ENCODE measurements at places on chromosomes 3 and 15.

GRCh38 chr3:177035676-177036075, 161.6 kb downstream of the TBL1XR1 start:
- no peak for DNase-seq

DNA sequence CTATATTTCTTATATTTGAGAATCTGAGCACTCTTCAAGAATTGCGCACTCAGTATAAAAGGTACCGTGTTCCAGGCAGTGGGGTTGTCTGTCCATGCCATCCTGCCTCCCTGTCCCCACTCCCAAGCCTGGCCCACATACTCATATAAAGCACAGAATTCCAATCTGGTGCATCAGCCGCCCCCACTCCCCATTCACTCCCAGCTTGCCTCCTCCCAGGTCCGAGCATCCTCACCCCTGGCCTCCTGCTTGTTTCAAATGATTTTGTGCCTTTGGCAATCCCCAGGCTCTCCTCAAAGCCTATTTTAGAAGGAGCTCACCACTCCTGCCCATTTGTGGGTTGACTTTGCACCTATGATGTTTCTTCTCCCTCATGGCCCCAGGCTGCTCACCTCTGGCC, 22.2 kb upstream of the IGF1R start:
- no peak for DNase-seq

- DNase-seq = no peak
These were observed 15.9 kb upstream of the SMAD3 start for GRCh38 chr15:67049351-67050044.

DNA sequence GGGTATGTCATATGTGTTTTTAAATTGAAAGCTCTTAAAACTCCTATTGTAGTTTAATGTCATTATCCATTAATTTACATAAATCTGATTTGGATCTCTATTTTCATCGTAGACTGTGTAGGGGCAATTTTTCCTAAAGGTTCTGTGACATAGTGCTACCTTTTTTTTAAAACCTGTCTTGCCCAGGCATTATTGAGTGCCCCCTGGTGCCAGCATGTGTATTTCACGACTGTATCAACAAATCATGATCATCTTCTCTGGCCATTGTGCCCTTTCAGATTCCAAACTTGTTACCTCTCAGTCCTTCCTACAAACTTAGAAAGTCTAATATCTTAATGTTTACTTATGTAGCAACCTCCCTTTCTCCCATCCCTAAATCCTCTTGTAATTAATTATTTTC, 97.2 kb upstream of the FLNB start:
- DNase-seq = peak; percentile 9

- no peak for DNase-seq
These were observed 287.6 kb downstream of the DIPK2A start for GRCh38 chr3:144259267-144259666.

GRCh38 chr3:127731546-127732289, 59.0 kb downstream of the ABTB1 start:
- DNase-seq = no peak

GRCh38 chr3:106282943-106283342, 414.1 kb upstream of the CBLB start:
- DNase-seq = no peak

GRCh38 chr3:123883701-123884202, 380 bp downstream of the MYLK start:
- no peak for DNase-seq

DNA sequence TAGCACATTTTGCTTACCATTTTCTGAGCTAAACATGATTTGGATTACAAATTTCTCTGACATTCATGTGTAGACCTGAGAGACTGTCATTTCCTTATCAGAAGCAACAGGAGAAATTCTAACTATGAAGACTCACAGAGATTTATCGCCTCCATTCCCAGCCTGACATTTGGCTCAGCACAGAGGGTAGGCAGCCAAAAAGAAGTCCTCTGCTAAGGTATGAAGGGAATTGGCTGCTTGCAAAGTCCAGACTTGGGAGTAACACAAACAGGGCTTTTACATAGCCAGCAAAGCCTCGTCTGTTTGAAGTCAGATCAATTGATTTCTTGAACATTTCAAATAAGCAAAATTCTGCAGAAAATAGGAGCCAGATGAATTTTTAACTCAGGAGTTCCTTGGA, 57.0 kb upstream of the CMSS1 start:
- no peak for DNase-seq

DNA sequence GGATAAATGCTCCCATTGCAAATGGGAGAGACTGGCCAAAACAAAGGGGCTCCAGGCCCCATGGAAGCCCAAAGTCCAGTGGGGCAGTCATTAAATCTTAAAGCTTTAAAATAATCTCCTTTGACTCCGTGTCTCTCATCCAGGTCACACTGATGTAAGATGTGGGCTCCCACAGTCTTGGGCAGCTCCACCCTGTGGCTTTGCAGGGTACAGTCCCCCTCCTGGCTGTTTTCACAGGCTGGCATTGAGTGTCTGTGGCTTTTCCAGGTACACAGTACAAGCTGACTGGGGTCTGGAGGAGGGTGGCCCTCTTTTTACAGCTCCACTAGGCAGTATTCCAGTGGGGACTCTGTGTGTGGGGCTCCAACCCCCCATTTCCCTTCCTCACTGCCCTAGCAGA, 45.9 kb downstream of the NIPA2 start:
- no peak for DNase-seq

GRCh38 chr3:56975567-56975966, 84.9 kb upstream of the SPATA12 start:
- DNase-seq = no peak

- DNase-seq = peak; percentile 58
These were observed 74.6 kb upstream of the LEKR1 start for GRCh38 chr3:156751461-156752025.

DNA sequence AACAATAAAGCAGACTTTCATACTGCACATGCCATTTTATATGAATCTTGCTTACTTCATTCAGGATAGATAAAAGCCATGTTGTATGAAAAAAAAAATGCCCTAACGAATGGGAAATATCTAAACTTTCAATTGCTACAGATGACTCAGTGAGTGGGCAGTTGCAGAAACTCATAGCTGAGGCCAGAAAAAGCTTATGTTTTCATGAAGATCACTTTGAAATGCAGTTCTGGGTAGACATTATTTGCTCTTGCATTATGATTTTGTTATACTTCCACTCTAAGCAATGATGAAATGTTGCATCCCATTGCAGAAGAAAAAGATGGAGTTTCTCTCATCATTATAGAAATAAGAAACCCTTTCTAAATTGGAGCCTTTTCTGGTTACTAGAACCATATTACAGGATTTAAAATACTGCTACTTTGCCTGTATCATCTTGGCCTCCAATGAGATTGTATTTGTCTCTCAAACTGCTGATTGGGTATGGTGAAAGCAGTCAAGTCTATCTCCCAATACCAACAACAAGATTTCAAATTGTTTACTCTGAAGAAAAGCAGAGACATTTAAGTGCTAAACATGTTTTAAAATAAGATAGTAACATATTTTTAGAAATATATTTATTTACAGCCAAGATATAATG, 17.0 kb downstream of the PEAK1 start:
- DNase-seq = no peak

DNA sequence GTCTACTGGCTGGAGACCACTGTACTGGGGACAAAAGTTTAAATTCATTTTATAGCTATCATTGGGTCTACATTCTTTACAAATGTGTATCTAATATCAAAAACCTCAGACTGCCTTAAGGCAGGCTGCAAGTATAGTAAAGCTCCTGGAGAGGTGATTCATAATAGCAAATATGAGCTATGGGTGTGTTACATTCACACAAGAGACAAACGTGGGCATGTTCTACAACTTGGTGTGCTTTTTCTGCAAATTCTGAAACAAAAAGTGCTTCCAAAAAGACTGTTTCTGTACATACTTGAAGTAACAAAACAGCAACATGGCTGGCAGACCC, 1101.4 kb downstream of the ROBO1 start:
- no peak for DNase-seq

DNA sequence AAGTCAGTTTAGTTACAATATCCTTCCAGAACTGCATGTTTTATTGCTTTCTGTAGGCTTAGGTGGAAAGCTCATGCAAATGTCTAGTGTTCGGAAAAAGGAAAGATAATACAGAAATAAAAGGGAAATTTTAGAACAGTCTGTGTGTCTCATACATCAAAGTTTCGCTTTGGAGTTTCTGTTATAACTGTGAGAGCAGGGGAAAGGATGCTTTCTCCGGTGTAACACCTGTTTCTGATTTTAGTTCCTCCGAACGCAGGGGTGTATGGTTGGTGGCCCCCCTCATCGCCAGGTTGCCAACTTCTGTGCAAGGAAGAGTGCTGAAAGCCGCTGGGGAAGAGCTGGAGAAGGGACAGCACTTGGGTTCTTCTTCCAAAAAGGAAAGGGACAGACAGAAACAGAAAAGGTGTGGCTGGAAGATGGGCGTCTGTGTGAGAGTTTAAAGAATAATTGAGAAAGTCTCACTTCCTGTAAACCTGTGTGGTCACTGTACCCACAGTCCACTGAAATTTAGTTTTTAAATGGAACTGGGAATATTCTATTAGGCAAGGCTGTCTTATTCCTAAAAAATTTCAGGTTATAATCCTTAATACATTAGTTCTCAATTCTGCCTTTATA, 6.7 kb downstream of the P2RY12 start:
- no peak for DNase-seq

- DNase-seq = no peak
These were observed 152.5 kb downstream of the MEX3B start for GRCh38 chr15:81893182-81893835.

DNA sequence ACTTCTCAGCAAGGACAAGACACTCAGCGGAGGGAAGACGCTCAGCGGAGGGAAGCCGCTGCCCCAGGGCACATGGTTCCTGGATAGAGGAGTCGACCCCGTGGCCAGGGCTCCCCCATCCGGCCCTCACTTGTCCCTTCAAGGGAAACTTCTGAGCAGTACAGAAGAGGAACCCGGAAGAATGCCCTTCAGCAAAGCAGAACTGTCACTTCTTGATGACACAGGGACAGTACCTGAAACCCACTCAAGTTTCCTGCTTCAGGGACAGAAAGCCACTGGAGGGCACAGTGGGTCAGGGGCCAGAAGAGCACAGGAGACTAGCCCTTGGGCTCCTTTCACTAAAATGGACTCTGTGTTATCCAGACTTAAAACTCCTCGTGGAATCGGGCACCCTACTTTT, 97.8 kb upstream of the RPL32 start:
- DNase-seq = no peak

DNA sequence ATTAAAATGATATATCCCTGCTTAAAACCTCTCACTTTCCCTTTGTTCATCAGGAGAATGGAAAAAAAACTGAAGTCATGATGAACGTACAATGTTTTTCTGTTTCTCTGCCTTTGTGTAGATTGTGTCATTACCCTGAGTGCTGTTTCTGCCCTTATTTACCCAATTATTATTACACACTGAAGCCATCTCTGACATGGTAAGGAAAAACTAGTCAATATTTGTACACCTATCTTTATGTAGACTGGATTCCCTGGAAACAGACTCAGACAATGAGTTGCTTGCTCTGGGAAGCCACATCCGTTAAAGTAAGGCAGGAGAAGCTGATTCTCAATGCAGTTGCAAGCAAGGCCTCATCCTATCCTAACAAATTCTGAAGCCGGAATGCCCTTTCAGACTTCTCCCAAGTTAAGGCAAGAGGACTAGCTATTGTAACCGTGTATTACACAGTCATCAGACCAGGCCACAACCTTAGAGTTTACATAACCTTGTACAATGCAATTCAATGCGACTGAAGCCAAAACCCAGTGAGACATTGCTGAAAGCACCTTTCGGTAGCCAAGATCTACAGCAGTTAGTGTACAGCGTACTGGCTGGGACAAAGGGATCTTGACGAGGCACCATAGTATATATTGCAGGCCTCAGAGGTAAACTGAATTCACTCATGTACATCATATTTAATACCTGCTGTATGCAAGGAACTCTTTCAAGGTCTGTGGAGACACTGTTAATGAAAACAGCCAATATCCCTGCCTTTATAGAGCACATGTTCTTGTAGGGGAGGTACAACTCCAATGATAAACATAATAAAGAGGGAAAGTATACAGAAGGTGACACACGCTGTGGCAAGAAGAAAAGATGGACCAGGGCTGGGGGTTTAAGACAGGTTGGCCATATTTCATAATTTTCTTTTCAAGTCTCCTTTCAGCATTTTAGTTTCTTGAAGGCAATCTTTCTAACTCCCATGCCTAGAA, 1040.8 kb upstream of the SEMA6D start:
- no peak for DNase-seq

DNA sequence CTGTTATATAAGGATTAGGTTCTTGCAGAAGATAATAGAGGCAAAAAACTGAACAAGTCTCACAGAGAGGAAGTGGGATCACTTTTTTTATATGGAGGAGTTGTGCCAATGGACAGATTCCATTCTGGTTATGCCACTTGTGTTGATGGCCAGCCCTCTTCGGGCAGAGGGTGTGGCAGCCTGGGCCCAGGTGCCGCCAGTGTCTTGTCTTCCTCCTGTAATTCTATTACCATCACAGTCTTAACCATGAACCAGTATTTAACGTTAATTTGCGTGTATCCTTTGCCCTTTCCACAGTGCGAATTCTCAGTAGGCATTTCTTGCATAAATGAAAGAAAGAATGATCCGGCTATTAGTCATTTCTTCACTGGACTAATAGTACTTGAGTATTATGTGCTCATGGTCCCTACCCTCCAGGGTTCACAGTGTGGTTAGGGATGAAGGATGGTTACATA, 7.0 kb upstream of the USP4 start:
- no peak for DNase-seq

GRCh38 chr15:86082619-86083380, 3.1 kb downstream of the AGBL1 start:
- DNase-seq = no peak

DNA sequence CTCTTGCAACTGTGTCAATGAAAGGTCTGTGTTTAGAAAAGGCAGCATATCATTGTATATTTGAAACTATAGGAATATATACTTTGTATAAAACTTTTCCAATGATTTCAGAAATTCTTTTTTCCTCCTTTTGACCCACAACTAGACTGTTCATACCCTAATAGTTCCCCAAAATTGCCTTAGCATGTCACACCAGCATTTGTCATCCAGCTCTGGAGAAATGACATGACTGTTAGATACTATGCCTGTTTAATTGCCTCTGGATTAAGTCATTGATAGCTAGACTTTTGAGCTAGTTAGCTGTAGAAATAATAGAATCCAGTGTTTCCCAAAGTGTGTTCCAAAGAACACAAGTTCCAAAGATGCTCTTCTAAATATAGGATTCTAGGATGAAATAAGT, 32.4 kb downstream of the B3GALNT1 start:
- DNase-seq = no peak

DNA sequence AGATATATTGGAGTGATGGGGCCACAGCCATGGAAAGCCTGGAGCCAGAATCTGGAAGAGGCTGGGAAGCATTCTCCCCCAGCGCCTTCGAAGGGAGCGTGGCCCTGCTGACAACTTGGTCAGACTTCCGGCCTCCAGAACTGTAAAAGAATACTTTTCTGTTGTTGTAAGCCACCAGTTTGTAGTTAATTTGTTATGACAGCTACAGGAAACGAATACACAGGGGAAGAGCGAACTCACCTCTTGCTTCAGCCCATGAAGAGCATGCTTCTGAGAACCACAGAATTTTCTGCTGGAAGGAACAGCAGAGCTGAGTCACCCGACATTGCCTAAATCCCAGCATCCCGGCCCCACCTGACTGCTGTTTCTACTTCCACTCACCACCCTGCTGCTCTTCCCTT, 501.7 kb downstream of the SHQ1 start:
- no peak for DNase-seq

Data from iPS DF 6.9 (cell line).